ENCODE measurements at places on chromosomes 1 and 21.

GRCh38 chr21:35190201-35190701 is 141.1 kb upstream of the RUNX1 start:
- no peak for DNase-seq

DNA sequence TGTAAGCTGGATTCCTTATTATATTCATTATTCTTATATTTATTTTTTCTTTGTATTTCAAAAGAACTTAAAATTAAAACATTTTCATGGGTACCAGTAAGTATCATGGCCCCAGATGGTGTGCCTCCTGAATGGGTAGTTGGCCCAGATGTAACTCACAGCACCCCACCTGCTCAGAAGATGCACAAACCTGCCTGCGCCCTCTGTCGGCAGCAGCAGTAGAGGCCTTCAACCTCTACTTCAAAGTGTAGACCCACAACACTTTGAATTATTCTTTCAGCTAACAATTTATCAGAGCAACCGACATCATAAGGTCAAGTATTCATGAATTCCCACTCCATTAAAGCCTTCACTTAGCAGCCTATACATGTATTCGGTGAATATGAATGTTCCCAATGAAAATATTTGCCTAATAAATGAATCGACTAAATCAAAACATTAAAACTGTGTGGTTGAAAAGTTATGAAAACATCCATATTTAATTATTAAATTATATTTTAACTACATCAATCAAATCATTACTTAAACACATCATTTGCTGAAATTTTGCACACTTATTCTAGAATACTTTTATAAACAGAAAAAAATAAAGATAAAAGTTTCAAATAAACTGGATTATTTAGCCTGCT is 25.4 kb downstream of the PIGM start:
- peak; percentile 59 for DNase-seq

DNA sequence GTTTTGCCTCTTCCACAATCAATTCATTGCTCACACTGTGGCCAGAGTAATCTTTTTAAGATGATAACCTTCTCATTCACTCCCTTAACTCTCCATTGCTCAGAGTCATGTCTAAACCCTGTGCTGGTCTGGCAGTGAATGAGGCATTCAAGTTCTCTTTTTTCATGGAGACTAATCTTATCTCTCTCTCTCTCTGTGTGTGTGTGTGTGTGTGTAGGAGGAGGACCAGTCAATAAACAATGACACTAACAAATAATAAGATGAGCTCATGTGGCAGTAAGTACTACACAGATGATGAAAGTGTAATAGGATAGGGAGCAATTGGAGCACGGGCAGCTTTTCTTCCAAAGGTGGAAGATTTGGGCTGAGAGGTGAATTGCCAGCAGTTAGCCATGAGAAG is 122.0 kb upstream of the B3GALT2 start:
- no peak for DNase-seq

DNA sequence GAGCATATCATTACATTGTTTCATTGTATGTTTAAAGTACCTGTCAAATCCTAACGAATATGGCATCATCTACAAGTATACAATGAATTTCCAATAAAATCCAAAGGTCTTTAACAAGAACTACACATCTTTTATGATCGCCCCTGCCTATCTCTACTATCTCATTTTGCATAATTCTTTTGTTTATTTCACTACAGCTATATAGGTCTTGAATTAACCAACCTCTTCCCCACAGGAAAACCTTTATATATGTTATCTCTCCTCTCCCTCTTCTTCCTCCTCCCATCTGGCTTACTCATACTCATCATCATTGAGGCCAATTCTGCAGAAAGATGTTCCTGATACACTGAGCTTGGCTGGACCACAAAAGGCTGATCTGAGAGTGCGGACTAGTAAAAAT is 175.5 kb downstream of the DENND1B start:
- no peak for DNase-seq

DNA sequence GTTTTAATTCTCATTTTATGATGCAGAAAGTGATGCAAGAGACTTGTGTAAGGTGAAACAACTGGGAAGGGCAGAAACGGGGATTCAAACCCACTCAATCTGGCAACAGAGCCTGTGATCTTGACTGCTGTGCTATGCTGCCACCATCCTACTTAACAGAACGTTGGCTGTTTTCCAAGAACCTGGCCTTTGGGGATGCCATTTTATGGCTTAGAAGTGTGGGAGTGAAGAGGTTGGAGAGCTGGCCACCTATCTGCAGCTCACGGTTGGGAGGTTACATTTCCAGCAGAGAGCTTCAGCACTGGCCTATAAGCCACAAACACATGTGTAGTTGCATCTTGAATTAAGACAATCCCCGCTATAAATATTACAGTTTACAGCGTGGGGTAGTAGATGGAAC is 235.3 kb downstream of the PRDM2 start:
- DNase-seq, result no peak

- DNase-seq, result no peak
Measured at GRCh38 chr21:33229099-33229783, 497 bp upstream of the IFNAR2 start.

DNA sequence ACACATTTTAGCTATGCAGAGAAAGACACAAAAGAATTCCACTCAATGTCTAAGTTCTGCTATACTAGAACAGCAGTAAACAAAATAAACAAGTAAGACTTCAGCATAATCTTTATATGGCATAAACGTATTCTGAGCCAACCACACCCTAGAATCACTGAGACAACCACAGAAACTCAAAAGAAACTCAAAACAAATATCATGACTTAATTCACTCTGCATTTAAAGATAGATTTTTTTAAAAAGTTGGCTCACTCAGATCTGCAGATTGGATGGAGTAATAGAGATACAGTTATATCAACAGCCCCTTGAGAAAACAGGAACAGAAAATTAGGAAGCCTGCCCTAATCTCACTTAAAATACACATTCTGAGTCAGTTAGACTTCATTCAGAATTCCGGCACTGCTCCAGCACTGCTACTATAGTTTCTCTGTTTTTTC is 95.0 kb downstream of the COL24A1 start:
- no peak for DNase-seq

DNA sequence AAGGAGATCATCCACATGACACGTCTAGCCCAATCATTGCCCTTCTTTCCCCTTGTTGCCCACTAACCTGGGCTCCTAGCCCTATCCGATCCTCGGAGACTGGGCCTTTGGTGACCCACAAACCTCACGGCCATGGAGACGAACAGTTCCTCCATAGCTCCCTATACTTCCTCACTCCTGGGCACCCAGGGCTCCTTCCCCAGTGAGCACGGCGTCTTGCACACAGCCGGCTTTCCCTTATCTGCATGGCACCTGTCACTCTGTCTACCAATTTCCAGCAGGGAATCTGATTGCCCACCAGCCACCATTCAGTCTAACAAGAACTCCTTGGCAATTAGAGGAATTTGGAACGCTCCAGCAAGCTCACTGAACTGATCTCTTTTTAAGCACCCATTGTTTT is 3.1 kb downstream of the GNG4 start:
- DNase-seq, result no peak
